ENCODE measurements at places on chromosomes 3 and 15.

DNA sequence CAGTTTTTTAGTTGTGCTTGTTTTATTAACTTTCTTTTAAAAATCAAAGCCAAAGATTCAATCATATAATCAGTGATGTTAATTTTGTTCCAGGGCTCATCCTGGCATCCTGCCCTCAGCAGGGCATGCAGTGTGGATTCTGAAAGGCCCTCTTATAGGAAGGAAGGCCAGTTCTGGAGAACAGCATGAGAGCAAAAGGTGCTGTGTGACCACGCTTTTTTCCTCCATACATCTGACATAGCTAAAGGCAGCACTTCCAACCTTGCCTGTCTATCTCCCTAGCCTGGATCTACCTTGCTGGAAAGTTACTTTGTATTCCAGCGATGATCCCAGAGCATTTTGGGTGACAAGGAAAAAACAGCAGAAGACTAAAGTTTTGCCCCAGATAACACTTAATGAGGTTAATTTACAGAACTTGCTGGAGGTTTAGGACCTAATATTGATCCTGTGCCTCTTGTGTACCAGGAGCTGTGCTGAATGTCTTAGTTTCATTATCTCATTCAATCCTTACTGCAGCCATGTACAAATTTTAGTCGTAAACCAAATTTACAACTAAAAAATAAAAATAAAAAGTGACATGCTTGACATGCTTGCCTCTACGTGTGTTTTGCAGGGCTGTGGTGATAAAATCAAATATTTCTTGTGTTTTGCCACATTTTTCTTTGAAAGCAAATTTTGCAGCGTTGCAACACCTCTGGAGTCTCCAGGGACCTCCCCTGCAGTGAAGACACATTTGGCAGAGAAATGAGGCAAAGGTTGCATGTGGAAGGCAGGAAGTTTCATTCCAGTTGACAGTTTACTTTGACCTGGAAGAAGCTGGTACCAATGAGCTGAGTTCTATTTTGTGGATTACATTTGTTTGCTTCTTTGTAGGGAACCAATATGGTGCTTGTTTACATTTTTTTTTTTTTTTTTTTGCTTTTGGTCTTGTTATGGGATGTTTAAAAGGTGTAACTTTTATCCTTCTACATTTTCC, 13.2 kb downstream of the IL1RAP start:
- no peak for DNase-seq

DNA sequence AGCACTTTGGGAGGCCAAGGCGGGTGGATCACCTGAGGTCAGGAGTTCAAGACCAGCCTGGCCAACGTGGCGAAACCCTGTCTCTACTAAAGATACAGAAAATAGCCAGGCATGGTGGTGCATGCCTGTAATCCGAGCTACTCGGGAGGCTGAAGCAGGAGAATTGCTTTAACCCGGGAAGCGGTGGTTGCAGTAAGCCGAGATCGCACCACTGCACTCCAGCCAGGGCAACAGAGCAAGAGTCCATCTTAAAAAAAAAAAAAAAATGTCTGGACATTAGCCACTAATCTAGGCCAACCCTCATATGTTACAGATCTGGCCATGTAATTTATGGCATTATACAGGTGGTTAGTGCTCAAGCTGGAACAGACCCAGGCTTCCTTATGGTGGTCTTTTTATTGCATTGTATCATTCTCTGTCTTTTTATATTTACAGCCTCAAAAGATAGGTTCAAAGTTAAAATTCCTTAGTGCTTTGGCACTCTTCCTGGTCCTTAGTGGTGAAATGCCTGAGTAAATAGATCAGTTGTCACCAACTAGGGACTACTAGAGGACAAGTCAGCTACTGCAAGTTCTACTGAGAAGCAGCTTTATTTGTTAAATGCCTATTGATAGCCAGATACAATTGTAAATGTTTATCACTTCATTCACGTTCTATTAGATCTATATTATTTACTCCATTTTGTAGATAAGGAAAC, 16.0 kb downstream of the STARD9 start:
- DNase-seq = no peak

- DNase-seq = no peak
Observed at GRCh38 chr3:29195056-29195455, 85.8 kb upstream of the RBMS3 start.

DNA sequence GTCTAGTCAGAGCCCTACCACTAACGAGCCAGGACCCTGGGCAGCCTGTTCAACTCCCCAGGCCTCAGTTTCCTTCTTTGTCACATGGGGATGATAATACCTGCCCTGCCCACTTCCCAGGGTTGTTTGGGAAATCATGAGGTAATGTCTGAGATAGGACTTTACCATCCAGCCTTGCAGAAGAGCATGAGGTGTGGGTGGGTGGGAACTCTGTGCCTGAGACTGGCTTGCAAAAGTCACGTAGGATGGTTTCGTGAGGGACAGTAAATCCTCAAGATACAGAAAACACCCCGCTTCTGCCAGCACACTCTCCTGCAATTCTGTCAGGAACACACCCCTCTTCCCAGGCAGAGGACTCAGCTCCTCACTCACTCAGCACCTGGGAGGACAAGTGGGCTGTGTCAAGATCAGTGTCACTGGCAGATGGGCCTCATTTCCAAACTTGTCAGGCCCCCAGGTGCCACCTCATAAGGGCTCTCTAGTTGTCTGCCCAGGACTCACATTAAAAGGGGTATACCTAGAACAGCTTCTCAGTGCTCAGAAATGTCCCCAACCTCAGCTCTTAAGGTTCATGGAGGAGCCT, 58.4 kb downstream of the DAPK2 start:
- no peak for DNase-seq

GRCh38 chr3:172317984-172318383, 130.3 kb downstream of the GHSR start:
- peak; percentile 35 for DNase-seq

DNA sequence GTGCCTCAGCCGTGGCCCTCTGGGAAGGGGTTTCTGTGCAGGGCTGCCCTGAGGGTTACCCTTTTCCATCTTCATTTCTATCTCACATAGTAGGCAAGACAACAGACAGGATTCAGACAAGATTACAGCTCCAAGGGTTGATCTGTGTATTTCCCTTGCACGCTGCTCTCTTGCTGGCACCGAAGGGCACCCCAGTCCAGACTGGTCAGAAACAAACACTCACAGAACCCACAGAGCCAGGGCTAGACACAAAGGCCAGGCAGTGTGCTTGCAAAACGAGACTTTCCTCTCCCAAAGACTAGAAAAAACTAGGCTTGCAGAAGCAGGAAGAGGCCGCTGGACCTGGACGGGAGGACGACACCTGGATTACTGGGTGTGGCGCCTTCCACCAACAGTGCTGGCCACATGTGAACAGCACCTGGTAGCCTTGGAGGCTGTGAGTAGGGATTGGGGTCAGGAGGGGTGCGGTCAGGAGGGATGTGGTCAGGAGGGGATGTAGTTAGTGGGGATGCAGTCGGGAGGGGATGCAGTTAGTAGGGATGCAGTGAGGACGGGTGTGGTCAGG, 96.8 kb downstream of the BDH1 start:
- DNase-seq = no peak

GRCh38 chr15:88284318-88284998, 27.9 kb upstream of the NTRK3 start:
- DNase-seq = no peak

DNA sequence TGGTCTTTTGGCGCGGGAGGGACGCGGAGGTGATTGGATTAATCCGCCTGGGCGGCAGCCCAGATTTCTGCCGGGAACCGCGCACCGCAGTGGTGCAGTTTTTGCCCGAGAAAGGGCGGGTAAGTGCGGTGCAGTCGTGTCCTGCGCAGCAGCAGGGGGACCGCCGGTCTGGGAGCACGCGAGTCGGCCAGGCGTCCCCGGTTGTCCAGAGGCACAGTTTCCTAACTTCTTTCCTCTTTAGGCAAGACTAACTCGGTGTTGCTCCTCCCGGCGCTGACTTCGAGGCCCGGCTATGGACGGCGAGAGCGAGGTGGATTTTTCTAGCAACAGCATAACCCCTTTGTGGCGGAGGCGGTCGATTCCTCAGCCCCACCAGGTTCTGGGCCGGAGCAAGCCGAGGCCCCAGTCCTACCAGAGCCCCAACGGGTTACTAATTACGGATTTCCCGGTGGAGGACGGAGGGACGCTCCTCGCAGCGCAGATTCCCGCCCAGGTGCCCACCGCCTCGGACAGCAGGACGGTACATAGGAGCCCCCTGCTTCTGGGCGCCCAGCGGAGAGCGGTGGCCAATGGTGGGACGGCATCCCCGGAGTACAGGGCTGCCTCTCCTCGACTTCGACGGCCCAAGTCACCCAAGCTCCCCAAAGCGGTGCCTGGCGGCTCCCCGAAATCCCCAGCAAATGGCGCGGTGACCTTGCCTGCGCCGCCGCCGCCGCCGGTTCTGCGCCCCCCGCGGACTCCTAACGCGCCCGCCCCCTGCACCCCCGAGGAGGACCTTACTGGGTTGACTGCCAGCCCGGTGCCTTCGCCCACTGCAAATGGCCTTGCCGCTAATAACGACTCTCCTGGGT, 736 bp downstream of the ARHGEF26 start:
- DNase-seq = no peak

- DNase-seq = no peak
Observed at GRCh38 chr3:77042882-77043281, 3.0 kb downstream of the ROBO2 start.

DNA sequence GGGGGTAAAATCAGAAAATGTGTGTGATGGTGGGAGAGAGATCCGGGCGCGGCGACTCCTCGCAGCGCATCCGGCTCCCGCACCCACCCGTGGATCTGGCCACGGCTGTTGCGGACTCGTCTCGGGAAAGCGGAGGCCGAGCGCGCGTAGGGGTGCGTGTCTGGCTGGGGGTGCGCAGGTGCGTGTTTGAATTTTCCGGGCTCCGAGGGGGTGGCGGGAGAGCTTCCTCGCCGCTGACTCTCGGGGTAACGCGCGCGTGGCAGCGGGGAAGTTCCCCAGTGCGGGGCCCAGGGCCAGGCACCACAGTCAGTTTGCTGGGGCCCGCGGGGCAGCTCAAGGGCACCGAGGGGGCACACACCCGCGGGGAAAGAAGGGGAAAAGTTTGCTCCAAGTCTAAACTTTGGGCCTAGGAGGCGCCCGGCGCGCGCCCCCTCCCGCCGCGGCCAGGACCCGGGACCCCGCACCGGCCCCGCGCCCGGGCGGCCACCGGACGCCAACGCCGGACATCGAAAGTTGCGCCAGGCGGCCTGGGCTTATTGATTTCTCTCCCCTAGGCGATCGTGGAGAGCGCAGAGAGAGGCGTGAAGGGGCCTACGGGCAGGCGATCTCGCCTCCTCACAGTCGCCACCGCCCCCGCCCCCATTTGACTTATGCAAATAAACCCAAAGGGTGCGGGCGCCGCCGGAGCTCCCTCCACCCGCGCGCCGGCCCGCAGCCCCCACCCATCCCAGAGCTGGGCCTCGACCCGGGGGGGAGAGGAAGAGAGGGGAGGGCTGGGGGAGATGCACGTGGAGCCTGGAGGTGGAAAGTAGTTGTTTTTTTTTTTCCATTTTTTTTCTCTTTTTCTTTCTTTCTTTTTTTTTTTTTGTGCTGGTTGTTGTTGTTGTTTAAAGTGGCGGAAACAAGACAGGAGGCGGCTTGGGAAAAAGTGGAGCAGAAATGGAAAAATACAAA, 639 bp downstream of the FOXP1 start:
- no peak for DNase-seq

GRCh38 chr3:111594205-111594604, 941 bp downstream of the ZBED2 start:
- no peak for DNase-seq

DNA sequence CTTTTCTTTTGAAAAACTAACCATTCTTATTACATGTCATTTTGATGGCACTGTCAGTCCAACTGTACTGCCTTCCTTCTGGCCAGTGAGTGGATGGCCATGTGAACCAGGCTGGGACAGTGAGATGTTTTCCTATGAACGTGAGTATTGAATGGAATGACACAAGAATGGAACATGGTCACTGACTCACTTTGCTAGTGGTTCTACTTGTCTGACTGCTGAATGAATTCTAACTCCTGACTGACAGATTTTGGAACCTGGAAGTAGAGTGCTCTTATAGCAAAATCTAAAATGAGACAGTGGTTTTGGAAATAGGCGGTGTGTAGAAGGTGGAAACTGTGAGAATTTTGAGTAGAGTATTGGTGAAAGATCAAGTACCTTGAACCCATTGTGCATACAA, 606.9 kb upstream of the KCNMB2 start:
- DNase-seq = no peak

GRCh38 chr3:179811321-179812095, 158.7 kb downstream of the USP13 start:
- DNase-seq = peak; percentile 18

GRCh38 chr3:193078996-193079753, 161.5 kb upstream of the MB21D2 start:
- no peak for DNase-seq

DNA sequence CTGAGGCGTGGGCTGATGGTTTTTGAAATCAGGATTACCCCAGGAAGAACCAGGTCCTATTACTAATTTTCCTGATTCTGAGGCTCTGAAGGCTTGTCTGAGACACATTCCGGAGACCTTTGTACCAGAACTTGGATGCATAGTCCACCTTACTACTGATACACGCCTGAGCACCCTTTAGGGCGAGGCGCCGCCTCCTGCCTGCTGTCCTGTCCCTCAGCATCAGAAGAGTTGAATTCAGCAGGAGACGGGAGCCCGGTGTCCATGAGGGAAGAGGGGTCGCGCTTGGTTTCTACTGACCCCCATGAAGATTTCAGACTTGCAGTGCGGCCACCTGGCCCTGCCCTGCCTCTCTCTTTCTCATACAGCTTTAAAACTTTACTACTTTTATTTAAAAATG, 49.9 kb downstream of the KLF13 start:
- DNase-seq = no peak

DNA sequence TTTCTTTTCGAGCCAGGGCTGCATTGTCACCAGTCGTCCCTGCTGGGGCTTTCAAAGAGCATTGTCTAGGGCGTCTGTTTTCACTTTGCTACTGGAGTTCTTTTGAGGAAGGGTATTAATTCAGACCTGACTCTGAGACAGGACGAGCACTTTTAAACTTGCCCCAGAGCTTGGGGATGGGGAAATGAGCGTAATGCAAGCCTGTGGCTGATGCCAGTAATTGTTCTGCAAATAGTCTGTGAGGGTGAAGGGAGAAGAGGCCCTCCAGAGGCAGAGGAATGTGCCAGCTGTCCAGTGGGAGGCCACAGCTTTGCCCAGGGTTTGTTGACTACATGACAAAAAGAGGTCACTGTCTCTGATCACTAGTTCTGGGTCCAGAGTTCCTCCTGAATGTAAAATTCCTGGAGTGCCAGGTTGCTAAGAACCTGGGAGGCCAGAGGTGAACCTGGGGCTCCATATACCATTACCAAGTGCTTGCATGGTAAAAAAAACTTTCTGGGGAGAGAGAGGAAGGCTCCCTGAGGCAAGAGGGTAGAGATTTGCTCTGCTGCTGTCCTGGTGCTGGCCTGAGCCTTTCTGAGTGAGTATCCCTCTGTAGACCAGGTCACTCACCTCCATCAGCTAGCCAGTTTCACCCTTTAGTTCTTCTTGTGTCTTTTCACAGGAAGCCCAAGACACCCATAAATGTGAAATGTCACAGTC, 14.8 kb downstream of the EEFSEC start:
- no peak for DNase-seq

DNA sequence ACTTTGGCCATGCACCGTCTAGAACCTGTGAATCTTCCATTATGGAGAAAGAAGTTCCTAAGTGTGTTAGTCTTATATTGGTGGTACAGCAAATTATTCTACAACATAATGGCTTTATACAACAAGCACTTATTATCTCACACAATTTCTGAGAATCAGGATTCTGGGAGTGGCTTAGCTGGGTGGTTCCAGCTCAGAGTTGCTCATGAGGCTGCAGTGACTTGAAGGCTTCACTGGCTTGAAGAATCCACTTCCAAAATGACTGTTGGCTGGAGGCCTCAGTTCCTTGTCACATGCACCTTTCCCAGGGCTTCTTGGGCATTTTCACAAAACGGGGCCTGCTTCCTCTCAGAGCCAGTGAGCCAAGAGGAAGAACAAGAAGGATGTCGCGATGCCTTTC, 82.3 kb upstream of the RNF7 start:
- DNase-seq = no peak

Data from urinary bladder (tissue), 4 donors.